ENCODE measurements at places on chromosomes 13 and 19.
A peak's percentile ranks its signal among the peaks of the same experiment; 100 is the strongest.

DNA sequence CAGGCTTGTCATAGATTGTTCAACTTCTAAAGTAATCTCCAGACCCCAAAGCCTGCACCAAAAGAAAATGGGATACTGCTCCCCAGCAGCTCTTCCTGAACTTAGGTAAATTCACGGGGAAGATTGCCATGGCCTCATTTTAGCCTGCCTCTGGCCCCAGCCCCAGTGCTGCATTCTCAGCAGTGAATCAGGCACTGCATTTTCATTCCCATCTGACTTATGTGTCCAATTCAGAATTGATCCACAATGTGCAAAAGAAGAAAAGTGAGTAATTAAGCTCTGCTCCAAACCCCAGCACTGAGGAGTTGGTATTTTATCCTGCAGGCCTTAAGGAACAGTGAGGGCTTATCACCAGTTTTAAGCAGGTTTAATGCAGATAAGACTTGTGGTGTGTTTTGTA is 176.4 kb downstream of the KCTD12 start:
- no peak for DNase-seq

- no peak for DNase-seq
Observed at GRCh38 chr13:41820581-41821237, 140.2 kb downstream of the VWA8 start.

- no peak for DNase-seq
Observed at GRCh38 chr13:67148161-67148571, 82.0 kb downstream of the PCDH9 start.

DNA sequence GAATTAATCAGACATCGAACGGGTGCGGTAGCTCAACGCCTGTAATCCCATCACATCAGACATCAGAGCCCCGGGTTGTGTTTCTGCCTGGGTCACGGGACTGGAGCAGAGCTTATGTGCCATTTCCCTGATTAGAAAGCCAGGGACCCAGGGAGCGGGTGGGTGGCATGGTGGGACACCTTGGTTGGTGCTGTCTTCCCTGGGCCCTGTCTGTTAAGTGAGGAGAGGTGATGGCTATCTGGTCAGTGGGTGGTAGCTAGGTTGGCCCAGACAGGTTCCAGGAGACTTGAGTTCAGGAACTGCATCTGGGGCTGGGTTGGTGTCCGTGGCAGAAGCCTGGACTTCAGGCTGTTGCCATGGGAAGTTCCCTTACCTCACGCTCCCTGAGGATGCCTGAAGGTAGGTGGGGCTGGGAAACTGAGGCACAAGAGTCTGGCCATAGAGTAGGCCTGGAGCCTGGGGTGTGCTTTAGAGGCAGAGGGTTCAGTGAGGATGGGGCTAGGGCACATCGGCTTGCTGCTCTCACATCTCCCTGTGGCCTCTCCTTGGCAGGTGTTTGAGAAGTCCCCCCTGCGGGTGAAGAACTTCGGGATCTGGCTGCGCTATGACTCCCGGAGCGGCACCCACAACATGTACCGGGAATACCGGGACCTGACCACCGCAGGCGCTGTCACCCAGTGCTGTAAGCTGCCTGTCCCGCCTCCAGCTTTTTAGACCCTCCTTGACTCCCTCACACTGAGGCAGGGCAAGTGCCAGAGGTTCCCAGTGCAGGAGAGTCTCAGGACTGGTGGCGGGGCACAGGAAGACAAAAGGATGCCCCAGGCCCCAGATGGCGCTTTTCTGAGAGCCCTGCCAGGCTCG is 2.1 kb downstream of the RPL18A start:
- no peak for DNase-seq

DNA sequence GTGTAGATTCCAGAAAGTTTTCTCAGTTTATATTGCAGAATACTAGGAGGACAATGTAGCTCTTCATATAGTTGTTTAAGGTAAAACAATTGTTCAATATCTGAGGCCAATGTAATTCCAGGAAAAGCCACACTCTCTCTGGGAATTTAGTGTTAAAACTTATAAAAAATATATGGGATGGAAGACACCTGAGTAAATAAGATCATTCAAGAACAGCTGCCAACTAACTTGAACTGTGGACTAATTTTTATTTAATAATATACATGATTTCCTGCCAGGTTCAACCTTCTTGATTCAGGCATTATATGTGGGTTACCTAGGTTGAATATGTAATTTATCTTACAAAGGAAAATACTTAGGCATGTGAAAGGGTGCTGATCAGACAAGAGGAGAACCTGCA is 841.1 kb upstream of the PRR20A start:
- no peak for DNase-seq

DNA sequence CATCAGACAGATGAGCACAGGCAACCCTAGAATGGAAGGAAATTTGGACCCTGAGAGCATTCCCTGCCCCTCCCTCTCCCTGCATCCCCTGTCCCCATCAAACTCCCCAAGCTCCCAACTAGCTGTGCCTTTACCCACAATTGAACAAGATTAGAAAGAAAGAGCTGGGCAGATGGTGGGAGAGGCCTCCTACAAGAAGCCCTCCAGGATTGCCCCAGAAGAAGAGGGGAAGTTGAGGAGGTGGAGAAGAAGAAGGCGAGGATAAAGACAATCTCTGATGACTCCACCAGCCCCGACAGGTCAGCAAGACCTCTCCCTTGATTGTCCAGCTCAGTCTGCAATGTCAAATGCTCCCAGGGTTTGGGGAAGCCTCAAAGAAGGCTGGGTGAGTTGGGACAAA is 11.9 kb downstream of the UNC13A start:
- DNase-seq = no peak

DNA sequence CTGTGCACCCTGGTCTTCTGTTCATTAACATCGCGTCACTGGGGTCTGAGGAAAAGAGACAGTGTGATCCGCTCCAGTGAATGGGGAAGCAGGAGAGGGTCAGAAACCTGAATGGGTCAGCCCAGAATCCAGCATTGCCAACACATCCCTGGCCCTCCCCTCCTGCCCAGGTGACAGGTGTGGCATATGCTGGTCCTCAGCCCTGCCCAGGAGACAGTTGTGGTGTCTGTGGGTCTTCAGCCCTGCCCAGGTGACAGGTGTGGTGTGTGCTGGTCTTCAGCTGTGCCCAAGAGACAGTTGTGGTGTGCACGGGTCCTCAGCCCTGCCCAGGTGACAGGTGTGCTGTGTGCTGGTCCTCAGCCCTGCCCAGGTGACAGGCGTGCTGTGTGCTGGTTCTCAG is 8.0 kb downstream of the TFDP1 start:
- DNase-seq = no peak

- no peak for DNase-seq
Observed at GRCh38 chr19:28972058-28972852, 240.7 kb downstream of the UQCRFS1 start.

GRCh38 chr19:2802826-2803225 is 16.8 kb upstream of the ZNF554 start:
- no peak for DNase-seq

GRCh38 chr13:73158851-73159250 is 100.0 kb downstream of the KLF5 start:
- DNase-seq = no peak

- DNase-seq = peak; percentile 88
Observed at GRCh38 chr19:41308450-41309179, 1.4 kb upstream of the CCDC97 start.

- peak; percentile 18 for DNase-seq
Observed at GRCh38 chr19:1132552-1133383, 29.0 kb downstream of the GPX4 start.

GRCh38 chr13:114062754-114063153 is 69.7 kb downstream of the RASA3 start:
- no peak for DNase-seq

Measured in retina (tissue), 1 donor.